HS-27A (cell line): ENCODE measurements at places on chromosomes 5 and 9.

DNA sequence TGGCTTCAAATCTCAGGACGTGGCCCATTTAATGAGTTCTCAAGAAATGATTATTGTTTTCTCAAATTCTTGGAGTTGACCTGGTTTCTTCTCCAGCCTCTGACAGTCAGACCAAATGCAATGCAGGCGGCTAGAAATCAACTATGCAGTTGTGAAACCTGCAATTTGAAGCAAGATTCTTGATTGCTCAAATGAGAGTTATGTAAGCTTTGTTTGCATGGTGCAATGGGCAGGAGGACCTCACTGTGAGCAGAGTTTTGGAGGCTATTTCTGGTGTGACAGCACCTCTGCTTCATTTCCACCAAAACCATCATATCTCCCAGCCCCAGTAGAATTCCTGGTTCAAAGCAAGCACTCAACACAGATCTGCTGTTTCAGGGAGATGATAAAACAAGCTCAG, 500.0 kb upstream of the KLF4 start:
- no peak for DNase-seq

- no peak for DNase-seq
These were observed 9.4 kb upstream of the EFNA5 start for GRCh38 chr5:107680099-107680498.

GRCh38 chr5:39093352-39093751, 19.2 kb upstream of the RICTOR start:
- no peak for DNase-seq

DNA sequence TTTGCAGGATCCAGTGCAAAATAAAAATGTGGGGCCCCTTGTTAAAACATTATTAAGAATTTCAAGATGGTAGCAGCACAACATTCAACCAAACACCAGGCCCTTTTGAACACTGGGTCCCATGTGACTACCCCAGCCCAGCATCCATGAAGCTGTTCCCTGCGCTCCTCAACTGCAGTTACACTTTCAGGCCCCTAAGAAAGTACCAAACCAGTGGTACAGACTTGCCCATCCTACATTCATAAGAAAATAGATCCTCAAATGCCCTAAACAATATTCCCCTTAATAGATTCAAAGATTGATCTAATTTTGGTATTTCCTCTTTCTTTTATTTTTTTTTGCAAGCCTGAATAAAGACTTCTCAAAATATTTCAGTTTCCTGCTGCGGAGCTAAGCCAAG, 201.7 kb downstream of the EFNA5 start:
- no peak for DNase-seq

DNA sequence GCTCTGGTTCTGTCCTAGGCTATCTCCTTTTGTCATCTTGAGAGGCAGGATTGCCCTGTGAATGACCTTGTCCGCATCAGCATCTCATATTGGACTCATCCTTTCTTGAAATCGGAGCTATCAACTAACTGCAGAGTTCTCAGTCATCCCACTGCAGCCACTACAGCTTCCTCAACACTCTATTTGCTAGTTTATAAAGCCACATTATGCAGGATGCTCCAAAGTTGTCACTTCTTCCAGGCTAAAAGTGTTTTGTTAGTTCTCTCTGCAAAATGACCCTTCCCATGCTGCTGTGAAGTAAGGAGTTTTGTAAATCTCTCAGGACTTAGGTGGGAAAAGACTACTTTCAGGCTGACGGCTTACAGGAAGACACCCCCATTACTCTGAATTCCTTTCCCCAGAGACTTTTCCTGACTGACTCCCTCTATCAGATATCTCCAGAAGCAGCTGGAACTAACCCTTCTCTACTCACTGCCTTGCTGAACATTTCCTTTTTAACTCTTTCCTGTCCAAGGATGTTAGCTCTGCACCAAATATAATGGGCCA, 257.6 kb downstream of the NFIB start:
- DNase-seq: no peak

DNA sequence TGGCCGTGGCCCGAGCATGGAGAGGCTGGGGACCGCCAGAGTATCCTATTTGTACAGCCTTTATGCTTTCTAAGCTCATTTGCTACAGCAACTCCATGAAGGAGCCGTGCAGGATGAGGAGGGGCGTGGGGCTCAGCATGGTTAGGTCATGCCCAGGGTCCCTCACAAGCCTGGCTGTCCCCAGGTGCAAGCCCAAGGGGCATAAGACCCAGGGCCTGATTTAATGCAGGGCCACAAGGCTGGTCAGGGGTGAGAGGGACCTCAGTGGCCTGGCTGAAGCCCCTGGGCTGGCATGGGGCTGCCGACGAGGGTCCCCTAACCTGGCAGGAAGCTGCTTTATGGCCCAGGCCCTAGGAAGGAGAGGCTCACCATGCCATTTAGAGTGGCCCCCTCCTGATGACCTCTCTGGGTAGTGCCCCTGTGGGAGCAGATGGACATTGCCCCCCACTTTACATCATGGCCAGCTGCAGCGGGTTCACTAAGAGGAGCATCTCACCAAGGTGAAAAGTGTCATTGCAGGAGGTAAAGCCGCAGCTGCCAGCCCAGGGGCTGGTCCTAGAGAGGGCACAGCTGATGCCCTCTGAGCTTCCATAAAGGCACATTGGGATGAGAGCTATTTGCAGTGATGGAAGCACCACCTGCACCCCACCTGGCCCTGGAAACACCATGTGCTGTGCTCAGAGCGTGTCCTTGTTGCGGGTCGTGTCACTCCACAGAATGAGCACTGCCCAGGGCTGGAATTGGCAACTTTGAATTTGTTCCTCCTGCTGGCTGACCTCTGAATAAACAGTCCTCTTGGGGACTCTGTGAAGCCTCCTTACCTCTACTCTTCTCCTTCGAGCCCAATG, 58.9 kb downstream of the ZNF618 start:
- DNase-seq: no peak

DNA sequence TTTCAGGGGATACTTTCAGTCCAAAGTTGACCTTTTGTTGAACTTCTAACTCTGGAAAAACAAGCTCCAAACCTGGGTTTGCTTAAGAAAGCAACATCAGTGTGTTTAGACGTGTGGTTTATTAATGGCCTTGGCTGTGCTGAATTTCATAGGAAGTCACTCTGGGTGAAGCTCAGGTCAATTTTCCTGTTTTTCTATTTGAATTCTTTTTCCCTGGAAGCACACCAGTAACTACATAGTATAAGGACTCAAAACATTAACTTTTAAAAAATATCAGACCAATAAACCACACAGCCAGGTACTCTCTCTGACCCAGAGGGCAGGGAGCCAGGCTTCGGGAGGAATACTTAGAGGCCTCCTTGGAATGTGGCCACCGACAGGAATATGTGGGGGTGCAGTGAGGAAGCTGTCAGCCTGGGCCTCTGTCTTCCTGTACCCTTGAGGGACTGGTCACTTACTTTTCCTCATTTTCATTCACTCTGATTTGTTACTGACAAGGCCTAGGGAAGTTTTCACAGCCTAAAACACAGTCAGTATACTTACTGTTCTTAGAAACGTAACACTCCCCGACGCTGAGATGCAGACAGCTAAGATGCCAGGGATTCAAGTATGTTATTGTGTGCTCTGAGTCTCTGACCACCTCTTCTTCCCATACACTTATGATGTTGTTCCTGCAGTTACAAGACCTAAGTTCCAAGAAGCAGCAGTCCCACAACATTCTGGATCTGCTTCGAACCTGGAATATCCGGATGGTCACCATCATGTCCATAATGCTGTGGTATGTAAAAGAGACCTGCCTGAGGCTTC, 18.9 kb downstream of the SLC22A5 start:
- no peak for DNase-seq

- no peak for DNase-seq
These were observed 2.0 kb downstream of the CTNNA1 start for GRCh38 chr5:138755084-138755748.

- no peak for DNase-seq
These were observed 10.3 kb downstream of the GOLPH3 start for GRCh38 chr5:32163785-32164184.

GRCh38 chr9:22650946-22651345, 204.3 kb downstream of the DMRTA1 start:
- DNase-seq: no peak

- DNase-seq: no peak
These were observed 191.4 kb downstream of the ARHGAP26 start for GRCh38 chr5:142961440-142962173.

DNA sequence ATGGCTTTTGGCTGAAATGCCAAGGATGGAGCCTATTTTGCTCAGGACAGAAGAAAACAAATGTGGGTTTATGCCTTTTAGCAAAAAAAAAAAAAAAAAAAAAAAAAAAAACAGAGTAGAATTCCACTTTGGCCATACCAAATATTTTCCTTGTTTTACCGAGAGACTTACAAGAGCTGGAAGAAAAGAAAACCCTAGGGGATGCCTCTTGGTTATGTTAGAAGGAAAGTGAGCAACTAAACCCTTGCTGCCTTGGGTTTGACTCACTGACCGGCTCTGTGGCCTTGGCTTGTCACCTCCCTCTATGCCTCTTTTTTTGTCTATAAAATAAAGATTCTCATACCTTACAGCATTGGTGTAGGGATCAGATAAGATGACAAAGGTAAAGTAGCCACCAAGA, 69.6 kb upstream of the ABCA1 start:
- no peak for DNase-seq

DNA sequence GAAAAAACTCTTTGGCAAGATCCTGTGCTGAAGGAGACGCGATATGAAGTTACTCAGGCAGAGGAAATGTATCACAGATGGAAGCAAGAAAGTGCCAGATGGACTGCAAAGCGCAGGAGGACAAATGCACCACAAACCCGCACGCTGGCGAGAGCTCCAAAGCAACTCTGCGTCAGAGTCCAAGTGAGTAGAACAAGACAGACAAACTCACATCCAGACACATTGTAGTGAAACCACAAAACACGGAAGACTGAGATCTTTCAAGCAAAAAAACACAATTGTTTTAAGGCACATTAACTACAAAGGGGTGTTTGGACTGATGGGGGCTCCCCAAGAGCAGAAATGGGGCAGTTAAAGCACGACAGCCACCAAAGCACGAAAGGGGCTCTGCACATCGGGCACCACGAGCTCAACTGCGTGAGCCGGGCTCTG, 39.2 kb upstream of the NKD2 start:
- DNase-seq: no peak

DNA sequence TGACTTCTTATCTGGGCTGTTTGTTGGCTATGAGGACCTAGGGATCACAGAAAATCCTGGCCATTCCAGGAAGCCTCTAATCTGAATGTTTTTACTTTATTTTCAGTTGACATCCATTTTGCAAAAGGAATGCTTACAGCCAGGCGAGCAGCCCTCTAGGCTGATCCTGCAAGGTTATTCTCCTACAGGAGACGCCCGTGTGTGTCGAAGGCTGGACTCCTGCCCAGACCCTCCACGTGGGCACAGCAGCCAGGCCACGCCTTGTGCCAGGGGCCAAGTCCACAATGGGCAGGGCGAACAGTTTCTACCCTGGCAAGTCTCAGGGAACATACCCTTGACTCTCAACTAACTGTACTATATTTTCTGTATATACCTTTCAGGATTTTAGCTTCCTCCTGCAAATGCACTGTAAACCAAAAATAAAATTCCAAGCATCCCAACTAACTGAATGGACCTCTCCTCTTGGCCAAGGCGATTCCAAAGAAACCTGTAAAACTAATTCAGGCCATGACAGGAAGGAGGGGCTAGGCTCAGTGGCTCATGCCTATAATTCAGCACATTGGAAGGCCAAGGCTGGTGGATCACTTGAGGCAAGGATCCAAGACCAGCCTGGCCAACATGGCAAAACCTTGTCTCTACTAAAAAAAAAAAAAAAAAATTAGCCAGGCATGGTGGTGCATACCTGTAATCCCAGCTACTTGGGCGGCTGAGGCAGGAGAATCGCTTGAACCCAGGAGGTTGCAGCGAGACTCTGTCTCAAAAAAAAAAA, 5.7 kb downstream of the CMBL start:
- DNase-seq: no peak

DNA sequence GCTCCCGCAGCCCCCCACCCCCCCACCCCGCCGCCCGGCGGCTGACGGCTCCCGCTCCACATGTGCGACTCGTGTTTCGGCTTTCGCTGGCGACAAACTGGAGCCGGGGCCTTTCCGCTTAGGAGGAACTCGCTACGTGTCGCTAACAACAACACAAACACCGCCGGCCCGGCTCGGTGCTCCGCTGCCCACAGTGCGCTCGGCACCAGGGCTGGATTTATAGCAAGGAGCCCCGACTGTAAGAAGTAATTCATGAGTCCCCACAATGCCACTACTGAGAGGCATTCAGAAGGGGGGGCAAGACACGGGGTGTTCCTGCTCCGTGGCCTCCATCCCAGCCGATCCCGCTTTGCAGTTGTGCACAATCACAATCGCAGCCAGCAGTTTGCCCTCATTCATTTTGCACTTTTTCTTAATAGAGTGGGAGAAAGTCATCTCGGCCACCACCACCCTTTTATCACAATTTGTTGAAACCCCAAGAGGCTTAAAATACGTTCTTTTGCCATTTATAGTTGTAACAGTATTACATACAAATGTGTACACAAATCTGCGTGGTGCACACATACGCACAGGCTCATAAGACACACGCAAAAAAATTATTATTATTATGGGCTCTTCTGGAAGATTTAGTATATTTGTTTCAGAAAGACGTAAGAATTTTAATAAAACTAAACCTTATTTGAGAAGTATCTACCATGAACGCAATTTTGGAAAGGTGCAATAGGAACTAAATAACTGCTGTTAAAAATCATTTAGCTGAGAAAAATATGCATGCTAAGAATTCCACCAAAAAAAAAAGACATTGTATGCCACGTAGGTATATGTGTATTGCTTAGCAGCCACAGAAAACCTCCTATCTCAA, 48.1 kb downstream of the EBF1 start:
- no peak for DNase-seq

DNA sequence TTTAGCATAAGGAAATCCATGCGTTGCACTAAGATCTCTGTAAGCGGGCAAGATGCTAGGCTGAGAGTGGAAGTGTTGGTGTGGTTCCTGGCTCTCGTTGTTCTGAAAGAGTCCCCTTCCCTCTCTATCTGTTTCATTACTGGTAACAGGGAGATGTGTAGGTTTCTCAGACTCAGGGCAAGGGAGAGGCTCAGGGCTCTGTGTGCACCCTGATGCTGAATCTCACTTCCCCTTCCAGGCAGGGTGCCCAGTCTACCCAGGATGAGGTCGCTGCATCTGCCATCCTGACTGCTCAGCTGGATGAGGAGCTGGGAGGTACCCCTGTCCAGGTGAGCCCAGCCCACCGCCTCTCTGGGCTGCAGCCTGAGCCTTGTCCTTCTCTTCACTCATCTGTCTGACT, 45.7 kb downstream of the STOM start:
- no peak for DNase-seq

DNA sequence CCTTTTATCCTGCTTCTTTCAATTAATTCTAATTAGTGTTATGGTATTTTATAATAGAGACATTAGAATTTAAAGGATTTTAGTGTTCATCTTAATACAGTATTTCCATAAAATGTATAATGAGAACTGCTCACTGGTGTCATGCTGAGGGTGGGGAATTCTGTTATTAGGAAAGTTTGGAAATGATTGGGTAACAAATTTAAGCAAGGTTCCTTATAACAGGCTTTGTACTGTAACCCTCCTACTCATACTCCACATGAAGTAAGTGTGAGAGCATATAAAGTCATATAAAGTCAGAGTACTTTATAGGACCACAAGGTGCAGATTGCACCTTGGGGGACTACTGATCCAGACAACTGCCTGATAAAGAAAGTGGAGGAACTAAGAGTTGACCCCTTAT, 42.2 kb downstream of the SV2C start:
- DNase-seq: no peak
